ENCODE measurements at places on chromosomes 5 and 9.

GRCh38 chr9:37209431-37210386 lies 89.3 kb downstream of the ZCCHC7 start:
- no peak for DNase-seq

DNA sequence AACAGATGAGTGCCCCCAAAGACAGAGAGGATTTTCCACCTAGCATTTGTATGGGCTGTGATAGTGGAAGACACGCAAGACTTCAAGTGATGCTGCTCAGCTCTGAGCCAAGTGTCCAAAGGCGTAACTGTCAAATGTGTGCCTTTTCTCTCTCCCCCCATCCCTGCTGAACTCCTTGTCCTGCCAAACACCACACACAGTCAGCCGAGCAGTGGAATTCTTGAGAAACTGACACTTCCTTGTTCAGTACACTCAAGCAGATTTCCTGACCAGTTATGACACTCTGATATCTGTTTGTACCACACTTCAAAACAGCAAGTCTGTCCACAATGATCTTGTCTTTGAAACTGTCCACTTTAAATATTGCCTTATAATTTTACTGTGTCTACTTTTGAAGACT lies 166.4 kb downstream of the PIK3R1 start:
- DNase-seq, result no peak

GRCh38 chr9:38414040-38414723 lies 10.1 kb downstream of the IGFBPL1 start:
- DNase-seq, result no peak

GRCh38 chr5:64693636-64694035 lies 3.3 kb downstream of the SHISAL2B start:
- no peak for DNase-seq

DNA sequence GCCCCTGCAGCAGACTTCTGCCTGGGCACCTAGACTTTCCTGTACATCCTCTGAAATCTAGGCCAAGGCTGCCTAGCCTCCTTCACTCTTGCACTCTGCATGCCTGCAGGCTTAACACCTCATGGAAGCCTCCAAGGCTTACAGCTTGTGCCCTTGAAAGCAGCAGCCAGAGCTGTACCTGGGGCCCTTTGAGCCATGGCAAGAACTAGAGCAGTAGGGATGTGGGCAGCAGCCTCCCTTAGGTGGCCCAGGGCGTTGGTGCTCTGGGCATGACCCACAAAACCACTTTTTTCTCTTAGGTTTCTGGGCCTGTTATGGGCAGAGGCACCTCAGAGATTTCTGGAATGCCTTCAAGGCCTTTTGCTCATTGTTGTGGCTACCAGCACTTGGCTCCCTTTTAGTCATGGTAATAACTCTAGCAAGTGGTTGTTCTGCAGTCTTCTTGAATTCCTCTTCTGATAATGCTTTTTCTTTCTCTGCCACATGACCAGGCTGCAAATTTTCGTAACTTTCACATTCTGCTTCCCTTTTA lies 606.2 kb downstream of the TLE4 start:
- DNase-seq, result no peak

DNA sequence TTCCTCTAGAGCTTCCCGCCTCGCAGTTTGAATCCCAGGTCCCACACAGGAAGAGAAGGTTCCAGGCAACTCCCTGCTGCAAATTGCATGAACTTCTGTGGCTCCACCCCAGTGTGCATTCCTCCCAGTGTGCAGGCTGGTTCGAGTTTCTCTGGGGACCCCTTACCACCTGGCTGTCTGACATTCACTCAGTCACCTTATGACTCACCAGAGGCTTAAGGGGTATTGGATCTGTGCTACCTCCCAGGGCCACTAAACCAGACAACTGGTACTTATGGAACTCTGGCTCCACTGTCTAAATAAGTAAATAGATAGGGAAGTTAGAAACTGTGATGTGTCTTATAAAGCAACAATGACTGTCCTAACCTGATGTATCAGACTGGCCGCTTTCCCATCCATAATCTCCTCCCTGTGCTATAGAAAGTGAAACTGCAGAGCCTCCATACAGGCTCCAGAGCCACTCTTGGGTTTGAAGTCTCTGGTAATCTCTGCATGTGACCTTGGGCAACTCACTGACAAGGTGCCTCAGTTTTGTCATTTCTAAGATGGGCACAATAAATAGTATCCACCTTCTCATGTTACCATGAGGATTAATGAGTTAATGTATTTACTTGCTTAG lies 720.6 kb downstream of the SEMA5A start:
- no peak for DNase-seq

- DNase-seq, result no peak
These were observed 110.7 kb downstream of the CAAP1 start for GRCh38 chr9:26781906-26782305.

- DNase-seq, result no peak
These were observed 108.4 kb upstream of the ALDH1B1 start for GRCh38 chr9:38284039-38284575.

GRCh38 chr5:115835481-115835880 lies 5.9 kb downstream of the ATG12 start:
- DNase-seq, result no peak

DNA sequence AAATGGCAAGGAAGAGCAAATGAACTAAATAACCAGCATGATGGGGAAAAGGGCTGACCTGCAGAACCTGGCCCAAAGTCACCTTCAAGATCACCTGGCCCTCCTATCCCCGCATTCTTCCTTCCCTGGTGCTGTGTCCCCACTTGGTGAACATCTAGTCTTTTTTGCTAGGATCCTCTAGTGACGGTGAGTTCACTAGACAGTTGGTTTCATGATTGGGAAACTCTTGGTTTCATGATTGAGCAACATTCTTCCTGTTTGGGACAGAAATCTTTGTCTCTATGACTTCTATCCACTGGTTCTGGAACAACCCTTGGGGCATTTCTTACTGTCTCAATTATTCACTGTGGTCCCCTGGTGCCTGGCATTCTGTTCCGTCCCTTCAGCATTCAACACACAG lies 50.2 kb upstream of the DAB2IP start:
- DNase-seq, result no peak

GRCh38 chr5:42905827-42906226 lies 94.1 kb upstream of the SELENOP start:
- no peak for DNase-seq

DNA sequence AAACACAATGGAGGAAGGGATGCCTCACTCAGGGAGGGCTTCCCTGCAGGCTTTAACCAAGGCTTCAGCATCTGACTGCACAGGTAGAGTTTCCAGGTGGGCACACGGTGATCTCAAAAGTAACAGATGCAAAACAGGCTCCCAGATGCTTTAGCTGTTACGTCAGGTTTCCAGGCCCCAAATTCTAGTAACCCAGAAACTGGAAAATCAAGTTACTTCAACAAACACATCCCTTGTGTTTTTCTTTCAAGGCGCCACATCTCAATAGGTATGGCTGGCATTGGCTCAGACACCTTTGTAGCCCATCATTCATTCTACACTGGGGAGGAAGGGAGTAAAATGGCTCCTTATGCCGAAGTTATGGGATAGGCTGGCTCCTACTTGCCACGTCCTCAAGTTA lies 27.4 kb downstream of the NRG2 start:
- DNase-seq, result no peak

GRCh38 chr5:130102375-130102774 lies 198.1 kb downstream of the CHSY3 start:
- no peak for DNase-seq

DNA sequence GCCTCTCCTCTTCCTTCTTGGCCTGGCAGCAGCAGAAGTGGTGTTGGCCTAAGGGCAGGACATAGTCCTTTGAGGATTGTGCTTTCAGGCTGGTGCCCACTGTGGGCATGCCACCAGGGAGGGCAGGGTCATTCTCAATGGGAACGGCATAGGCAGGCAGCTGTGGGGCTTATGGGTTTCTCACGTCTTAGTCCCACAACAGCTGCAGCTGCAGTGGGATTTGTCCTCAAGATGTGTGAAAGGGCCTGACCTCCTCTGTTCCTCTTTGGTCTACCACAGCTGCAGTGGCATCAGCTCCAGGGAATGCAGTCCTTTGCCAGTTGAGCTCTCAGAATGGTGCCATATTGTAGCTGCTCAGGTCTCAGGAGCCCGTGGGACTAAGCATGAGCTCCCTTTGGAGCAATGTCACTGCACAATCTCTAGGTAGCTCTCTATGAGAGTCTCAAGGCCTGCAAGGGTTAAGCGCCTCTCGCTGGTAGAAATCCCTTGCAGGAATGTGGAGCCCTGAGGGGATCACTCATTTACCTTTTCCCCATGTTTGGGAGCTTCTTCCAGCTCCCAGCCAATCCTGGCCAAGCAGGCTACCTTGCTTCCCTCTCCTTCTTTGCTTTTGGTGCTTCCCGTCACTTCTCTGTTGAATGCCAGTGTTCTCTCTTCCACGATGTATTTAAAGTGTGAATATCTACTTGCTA lies 104.8 kb downstream of the GNA14 start:
- no peak for DNase-seq

GRCh38 chr9:92480986-92481633 lies 1.2 kb downstream of the ASPN start:
- no peak for DNase-seq

DNA sequence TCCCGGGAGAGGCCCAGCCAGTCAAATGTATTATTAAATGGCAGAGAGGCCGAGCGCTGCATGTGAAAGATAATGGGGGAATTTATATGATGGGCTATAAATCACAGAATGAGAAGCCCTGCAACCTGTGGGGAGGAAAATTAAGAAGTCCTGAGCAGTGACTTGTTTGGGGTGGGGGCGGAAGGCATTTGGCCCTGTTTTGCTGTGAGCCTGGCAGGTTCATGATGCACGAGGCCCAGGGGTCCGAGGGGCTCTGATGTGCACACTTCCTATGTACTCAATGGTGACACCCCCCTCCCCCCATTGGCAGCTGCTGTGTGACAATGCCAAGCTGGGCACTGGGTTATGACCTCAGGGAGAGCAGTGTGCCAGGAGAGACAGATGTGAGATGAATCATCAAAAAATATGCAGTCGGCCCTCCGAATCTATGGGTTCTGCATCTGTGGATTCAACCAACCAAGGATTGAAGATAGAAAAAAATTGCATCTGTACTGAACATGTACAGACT lies 13.7 kb upstream of the DAB2IP start:
- DNase-seq, result no peak

DNA sequence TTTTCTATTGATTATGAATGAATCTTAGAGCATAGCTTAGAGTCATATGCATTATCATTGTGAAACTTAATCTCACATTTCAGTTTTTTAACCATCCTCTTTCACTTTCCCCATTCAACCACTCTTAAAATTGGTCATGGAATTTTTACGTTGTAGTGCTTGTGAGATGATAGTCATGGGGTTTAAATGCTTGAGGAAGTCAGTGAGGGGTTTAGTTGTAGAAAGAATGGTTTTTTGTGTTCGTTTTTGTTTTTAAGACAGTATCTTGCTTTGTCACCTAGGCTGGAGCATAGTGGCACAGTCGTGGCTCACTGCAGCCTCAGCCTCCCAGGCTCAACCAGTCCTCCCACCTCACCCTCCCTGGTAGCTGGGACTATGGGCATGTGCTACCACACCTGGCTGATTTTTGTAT lies 19.6 kb downstream of the UGCG start:
- no peak for DNase-seq

DNA sequence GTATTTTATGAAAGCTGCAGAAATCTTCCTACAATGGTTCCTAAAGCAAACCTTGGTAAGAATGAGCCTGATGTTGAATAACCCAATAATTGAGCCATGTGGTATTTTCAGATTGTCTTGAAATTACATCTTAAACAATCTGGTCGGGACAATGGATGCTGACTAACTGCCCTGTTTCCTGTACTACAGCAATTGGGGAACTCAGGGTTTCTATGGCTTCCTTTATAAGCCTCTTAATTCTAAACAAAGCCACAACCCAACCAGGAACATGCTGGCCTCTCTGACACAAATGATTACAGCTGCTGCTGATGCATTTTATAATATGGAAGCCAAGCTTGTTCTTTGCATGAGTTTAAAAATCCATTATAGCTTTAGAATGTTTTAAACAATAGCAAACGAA lies 30.2 kb downstream of the PTPN3 start:
- no peak for DNase-seq

DNA sequence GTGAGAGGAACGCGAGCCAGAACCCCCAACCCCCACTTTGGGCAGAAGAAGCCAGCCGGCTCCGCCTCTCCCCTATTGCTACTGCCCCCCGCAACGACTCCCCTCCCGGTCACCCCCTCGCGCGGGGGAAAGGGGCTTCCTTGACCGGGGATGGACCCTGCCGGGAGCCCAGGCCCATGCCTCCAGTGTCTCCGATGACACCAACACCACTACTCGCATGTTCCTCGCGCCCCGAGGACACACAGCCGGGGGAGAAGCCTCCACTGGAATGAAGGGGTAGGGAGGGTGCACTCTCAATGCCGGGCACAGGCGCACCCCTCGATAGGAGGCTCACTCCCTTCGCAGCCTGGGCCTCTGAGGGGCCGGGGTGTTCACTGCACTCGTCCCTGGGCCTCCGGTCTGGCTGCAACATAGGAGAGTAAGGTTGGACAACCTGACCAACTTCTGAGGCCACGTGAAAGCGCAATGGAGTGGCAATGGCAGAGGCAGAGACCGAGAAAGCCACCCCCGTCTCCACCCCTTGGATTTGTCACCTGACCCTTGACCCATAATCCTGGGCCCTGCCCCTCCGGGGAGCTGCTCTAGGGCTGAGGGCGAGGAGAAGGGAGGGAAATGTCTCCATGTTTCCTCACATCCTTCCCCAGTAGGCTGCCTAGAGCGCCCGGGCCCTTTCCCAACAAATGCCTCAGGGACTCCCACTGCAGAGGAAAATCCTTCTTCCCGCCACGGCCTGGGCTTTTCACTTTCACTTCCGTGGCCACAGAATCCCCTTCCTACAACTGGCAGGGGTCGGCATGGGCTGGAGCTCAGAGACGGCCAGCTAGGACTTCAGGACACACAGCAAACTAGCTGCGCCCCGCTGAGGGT lies 1.1 kb upstream of the CNTFR start:
- DNase-seq, result peak; percentile 32

DNA sequence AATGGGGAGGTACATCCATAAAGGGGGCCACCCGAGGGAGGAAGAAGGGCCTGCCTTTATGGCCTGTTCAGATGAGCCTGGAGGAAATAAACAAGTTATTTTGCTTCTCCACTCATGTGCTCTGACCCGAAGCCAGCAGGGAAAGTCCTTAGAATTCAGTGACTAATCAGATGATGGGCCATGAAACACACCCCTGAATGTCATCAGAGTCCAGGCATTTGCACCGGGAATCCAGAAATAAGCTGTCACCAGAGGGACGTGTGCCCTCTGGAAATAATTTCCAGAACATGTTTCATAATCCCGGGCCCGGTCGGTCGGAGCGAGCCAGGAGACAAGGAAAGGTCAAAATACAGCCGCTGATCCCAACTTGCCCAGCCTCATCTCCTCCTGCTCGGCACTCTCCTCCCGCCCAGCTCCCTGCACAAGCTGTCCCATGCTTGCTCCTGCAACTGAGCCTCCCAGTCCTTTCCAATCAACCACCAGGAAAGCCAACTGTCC lies 73.6 kb upstream of the ZNF622 start:
- DNase-seq, result no peak

- DNase-seq, result no peak
These were observed 111.0 kb downstream of the NDUFS4 start for GRCh38 chr5:53671447-53671846.

GRCh38 chr5:123098767-123099513 lies 9.9 kb downstream of the PRDM6 start:
- no peak for DNase-seq

- DNase-seq, result no peak
These were observed 26.8 kb downstream of the FAM81B start for GRCh38 chr5:95417971-95418370.

- no peak for DNase-seq
These were observed 27.8 kb upstream of the CSF1R start for GRCh38 chr5:150114102-150114641.

- DNase-seq, result no peak
These were observed 827.2 kb downstream of the MTRR start for GRCh38 chr5:8695902-8696845.

- no peak for DNase-seq
These were observed 140.1 kb downstream of the CEMIP2 start for GRCh38 chr9:71628247-71628646.
